H9 (cell line): ENCODE measurements at places on chromosomes 13 and 19. TPM values are rescaled to one million over a fixed set of nuclear protein-coding genes. Genes with fewer than 3 reads are reported as not detected.
A peak's percentile ranks its signal among the peaks of the same experiment; 100 is the strongest.

- H3K36me3 ChIP-seq, result no peaks in the 10 kb centered on the region
- no peak overlapping the region for H3K4me3 ChIP-seq
- DNase-seq, result no peak
- no peaks in the 10 kb centered on the region for H3K4me1 ChIP-seq
Observed at GRCh38 chr19:28864024-28864503, 348.9 kb downstream of the UQCRFS1 start.

- H3K27me3 ChIP-seq, result no peaks in the 10 kb centered on the region
- no peak for DNase-seq
- H3K27ac ChIP-seq, result no peak overlapping the region
- no peak overlapping the region for H3K4me3 ChIP-seq
Observed at GRCh38 chr13:23696610-23697009, 126.4 kb downstream of the TNFRSF19 start.

Gene SHANK1
- total RNA-seq, result 1.4 and 1.7 TPM in 2 replicates

Gene ZNF579
- 19.9 and 21.5 TPM in 2 replicates for total RNA-seq

- no peak overlapping the region for H3K4me3 ChIP-seq
- no peak for DNase-seq
- no peaks in the 10 kb centered on the region; the same call in 1 of the 2 replicates for H3K4me1 ChIP-seq
Observed at GRCh38 chr19:20244356-20244755, 77.3 kb downstream of the ZNF486 start.

- H3K4me3 ChIP-seq, result no peak overlapping the region
- DNase-seq, result no peak
- H3K27me3 ChIP-seq, result no peaks in the 10 kb centered on the region
- no peak overlapping the region for H3K27ac ChIP-seq
- H3K4me1 ChIP-seq, result peaks cover 3% of the 10 kb centered on the region; the same call in 1 of the 2 replicates
Observed at GRCh38 chr13:32647926-32648325, 61.7 kb downstream of the PDS5B start.

Gene CABP5
- not detected in 2 replicates for total RNA-seq

GRCh38 chr13:84563611-84564010 is 681.3 kb upstream of the SLITRK1 start:
- H3K4me3 ChIP-seq, result no peak overlapping the region
- no peaks in the 10 kb centered on the region for H3K4me1 ChIP-seq
- no peaks in the 10 kb centered on the region for H3K27me3 ChIP-seq
- H3K36me3 ChIP-seq, result peaks cover 16% of the 10 kb centered on the region
- no peak for DNase-seq

GRCh38 chr13:69970520-69970919 is 137.1 kb upstream of the ATXN8OS start:
- no peaks in the 10 kb centered on the region for H3K36me3 ChIP-seq
- peaks cover 5% of the 10 kb centered on the region; the same call in 1 of the 2 replicates for H3K4me1 ChIP-seq
- DNase-seq, result peak; percentile 26
- H3K4me3 ChIP-seq, result no peak overlapping the region
- H3K27ac ChIP-seq, result no peak overlapping the region

DNA sequence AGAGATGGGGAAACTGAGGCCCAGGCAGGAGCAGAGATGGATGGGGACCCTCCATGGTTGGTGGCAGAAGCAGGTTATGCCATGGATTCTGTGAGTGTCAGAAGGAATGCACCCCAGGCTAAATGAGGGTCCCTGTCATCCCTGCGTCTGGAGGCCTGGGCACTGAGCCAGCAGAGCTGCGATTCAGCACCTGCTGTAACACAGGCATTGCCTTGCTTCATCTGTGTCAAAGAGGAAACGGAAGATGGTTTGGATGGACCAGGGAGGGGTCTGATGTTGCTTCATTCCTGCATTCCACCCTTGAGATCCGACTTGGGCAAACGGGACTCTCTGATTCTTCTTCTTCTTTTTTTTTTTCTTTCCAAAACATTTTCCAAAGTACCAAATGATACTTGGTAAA is 1.2 kb downstream of the C5AR1 start:
- no peaks in the 10 kb centered on the region for H3K4me1 ChIP-seq
- no peak overlapping the region for H3K4me3 ChIP-seq
- H3K27ac ChIP-seq, result no peak overlapping the region
- H3K36me3 ChIP-seq, result no peaks in the 10 kb centered on the region

DNA sequence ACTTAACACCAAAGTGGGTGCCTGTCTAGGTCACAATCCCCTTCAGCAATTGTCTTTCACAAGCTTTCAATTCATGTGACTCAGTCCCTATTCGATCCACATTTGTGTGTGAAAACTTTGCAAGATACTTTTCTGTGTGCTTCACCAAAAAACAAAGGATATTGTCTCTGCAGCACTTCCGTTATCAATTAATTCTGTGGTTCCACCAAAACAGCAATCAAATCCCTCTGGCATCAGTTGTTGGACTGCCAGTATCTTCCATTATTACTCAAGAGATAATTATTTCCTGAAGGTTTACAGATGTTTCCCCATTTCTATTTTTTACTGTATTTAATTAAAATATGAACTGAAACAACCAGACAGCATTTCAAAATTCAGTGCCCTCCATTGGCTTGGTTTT is 481.4 kb downstream of the SUCLA2 start:
- H3K4me3 ChIP-seq, result no peak overlapping the region
- H3K27ac ChIP-seq, result no peak overlapping the region
- DNase-seq, result no peak
- no peaks in the 10 kb centered on the region for H3K4me1 ChIP-seq
- no peaks in the 10 kb centered on the region for H3K27me3 ChIP-seq

DNA sequence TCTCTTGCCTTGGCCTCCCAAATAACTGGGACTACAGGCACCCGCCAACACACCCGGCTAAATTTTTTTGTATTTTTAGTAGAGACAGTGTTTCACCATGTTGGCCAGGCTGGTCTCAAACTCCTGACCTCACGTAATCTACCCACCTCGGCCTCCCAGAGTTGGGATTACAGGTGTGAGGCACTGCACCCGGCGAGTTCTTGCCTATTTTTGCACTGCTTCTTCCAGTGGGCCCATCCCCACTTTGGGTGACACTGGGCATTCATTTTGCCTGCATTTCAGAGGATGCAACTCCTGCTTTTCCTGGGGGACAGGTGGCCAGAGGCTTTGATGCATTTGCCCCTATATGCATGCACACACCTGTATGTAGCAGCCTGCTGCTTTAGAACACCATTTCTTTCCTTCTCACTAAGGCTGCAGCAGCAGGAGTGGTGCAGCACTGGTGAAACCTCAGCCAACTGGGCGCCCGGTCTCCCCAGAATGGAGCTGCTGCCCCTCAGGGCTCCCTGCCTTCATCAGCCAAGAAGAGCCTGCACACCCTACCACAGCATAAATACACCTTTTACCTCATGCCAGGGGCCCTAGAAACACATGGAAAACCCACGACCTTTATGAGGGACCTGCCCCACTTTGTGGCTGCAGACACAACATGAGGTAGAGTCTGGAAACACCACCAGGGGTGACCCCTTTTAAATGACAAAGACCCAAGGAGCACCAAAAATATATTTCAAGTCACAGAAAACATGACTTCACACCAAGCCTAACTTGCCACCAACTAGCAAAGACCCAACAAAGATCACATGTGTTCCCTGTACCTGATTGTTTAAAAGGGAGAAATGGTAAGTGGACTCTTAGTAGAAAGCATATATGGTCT is 36.8 kb upstream of the POP4 start:
- H3K4me3 ChIP-seq, result no peak overlapping the region
- H3K27me3 ChIP-seq, result no peaks in the 10 kb centered on the region
- no peaks in the 10 kb centered on the region; the same call in 1 of the 2 replicates for H3K4me1 ChIP-seq
- H3K27ac ChIP-seq, result no peak overlapping the region

Gene TEX29
- 0.33 TPM in 1 of 2 replicates, not detected in the other for total RNA-seq

DNA sequence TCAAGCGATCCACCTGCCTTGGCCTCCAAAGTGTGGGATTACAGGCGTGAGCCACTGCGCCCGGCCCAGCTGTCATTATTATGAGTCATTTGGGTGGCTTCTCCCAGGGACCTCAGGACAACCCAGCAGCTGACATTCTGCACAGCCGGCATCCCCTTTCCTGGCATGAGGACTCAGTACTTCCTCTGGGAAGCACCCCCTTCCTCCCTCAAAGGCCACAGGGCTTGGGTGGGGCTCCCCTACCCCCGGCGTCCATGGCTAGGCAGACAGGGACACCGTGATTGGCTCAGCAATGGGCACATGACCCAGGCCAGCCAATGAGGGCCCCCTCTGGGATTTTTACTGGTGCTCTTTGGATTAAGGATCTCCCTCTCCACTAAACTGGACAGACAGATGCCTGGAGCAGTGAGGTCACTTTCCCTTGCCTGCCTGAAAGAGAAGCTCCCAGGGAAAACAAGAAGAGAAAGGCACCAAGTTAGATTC is 6.0 kb downstream of the KANK2 start:
- no peak overlapping the region for H3K4me3 ChIP-seq
- peaks cover 43% of the 10 kb centered on the region for H3K36me3 ChIP-seq
- H3K27ac ChIP-seq, result no peak overlapping the region
- no peaks in the 10 kb centered on the region for H3K27me3 ChIP-seq
- no peaks in the 10 kb centered on the region; the same call in 1 of the 2 replicates for H3K4me1 ChIP-seq

Gene EXOC3L2
- total RNA-seq, result 0.61 TPM in 2 replicates

DNA sequence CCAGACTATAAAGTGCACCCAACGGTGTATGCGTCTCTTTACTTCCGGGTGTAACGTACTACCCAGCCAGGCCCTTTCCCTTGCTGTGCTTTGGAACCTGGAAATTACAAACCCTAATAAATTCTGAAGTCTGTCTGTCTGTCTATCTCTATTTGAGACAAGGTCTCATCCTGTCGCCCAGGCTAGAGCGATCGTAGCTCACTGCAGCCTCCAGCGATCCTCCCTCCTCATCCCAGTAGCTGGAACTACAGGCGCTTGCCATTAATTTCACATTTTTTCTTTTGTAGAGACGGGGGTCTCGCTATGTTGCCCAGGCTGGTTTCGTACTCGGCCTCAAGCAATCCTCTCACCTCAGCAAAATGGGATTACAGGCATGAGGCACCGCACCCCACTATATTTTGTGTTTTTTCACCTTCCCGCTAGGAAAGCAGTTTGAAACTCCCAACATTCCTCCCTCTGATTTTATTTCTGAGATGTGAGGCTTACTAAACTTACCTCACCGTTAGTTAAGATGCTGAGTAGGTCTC is 469 bp upstream of the RNF6 start:
- no peaks in the 10 kb centered on the region; the same call in 1 of the 2 replicates for H3K27me3 ChIP-seq
- no peak for DNase-seq
